ENCODE measurements at places on chromosomes 2 and 18. TPM values are rescaled to one million over a fixed set of nuclear protein-coding genes. Genes with fewer than 3 reads are reported as not detected.

SGPP2 gene
- under 0.01 TPM for total RNA-seq

RIT2 gene
- not detected for total RNA-seq

TRIB2 gene
- 89.7 TPM for total RNA-seq

TSPYL6 gene
- not detected for total RNA-seq

RNASEH1 gene
- 46.2 TPM for total RNA-seq

CAVIN2 gene
- total RNA-seq, result 41.2 TPM

SPC25 gene
- total RNA-seq, result 8.6 TPM

REG3A gene
- total RNA-seq, result not detected

TMEM169 gene
- 0.28 TPM for total RNA-seq

CDH19 gene
- 2.0 TPM for total RNA-seq

HTR2B gene
- total RNA-seq, result 13.0 TPM

IL36G gene
- total RNA-seq, result not detected

KIF1A gene
- not detected for total RNA-seq

FAM237A gene
- not detected for total RNA-seq

SP100 gene
- 140 TPM for total RNA-seq

MDH1B gene
- 0.56 TPM for total RNA-seq

LYG2 gene
- not detected for total RNA-seq

REG3G gene
- total RNA-seq, result not detected

DOCK10 gene
- 35.0 TPM for total RNA-seq

SCG2 gene
- total RNA-seq, result 1.5 TPM

KCNG3 gene
- total RNA-seq, result not detected

SIX2 gene
- 2.7 TPM for total RNA-seq

ALPG gene
- not detected for total RNA-seq

CCDC102B gene
- total RNA-seq, result 46.2 TPM

BOLL gene
- total RNA-seq, result not detected

NEU4 gene
- 0.28 TPM for total RNA-seq

CFAP65 gene
- total RNA-seq, result not detected

All from regular cardiac myocyte (primary cell).